ENCODE measurements at places on chromosomes 1 and 21. TPM values are rescaled to one million over a fixed set of nuclear protein-coding genes. Genes with fewer than 3 reads are reported as not detected.

GRCh38 chr1:235613602-235614001 lies 36.0 kb downstream of the GNG4 start:
- DNase-seq: no peak

Gene ASCL5
- not detected for total RNA-seq

DNA sequence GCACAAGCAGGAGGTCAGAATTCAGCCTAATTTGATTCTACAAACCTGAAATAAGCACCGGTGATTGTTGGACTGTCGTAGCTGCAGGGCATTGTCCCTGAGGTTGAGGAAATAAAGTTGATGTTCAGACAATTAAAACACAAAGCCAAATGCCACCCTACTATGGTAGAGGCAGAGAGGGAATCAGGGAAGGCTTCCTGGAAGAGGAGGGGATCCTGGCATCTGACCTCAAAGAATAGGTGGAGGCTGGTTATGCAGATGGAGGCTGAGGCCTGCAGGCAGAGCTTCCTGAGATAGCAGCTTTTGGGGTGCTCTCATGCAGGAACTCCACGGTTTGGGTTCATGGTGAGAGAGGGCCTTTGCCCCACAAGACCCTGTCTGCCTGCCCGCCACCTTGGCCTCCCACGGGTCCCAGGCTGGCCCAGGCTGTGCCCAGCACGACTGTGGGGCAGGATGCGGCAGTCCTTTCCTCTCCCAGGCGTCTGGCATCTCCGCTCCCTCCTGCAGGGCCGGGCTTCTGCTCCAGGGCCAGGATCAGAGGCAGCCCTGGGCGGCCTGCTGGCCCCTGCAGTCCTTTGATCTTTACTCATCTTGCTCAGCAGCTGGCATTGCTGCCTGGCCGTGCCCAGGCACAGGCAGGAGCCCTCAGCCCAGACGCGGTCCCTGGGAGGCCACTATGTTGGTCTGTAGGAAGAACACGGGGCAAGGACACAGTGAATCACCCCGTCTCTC lies 134.1 kb upstream of the VAMP3 start:
- DNase-seq: no peak

- DNase-seq: peak; percentile 13
Measured at GRCh38 chr1:39508857-39509305, 17.4 kb downstream of the BMP8A start.

Gene SV2A
- 6.7 TPM for total RNA-seq

Gene ID3
- 407 TPM for total RNA-seq

Gene OVAAL
- total RNA-seq: not detected

Gene CELA2B
- total RNA-seq: not detected

DNA sequence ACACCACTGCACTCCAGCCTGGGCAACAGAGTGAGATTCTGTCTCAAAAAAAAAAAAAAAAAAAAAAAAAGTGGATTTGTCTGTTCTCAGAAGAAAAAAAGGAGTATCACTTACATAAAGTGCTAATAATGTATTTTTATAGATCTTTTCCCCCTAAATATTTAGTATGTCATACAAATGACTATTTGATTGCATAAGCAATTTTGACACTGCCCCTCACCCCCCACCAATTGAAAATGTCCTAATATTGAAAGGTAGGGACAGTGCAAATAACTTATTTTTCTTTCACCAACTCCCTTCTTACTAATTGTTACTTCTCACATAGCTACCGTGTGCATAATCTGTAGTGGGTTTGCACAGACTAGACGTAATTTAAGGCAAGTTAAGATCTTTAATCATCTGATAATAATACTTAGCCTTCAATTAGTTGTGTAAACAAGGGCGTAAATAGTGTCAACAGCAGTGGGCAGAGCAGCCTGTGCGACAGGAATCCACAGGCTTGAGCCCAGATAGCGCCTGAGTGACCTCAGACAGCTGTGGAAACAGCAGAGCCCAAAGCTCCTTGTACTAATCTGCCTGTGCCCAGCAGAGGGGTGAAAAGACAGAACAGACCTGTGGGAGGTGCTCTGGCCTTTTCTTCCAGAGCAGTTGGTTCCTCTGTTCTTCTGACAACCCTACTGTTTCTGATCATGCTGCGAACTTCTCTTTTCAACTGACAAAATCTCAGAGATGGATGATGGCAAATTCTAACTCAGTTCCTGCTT lies 4.5 kb upstream of the IER5 start:
- DNase-seq: peak; percentile 72

GRCh38 chr1:15394258-15394690 lies 15.4 kb upstream of the EFHD2 start:
- DNase-seq: no peak

DNA sequence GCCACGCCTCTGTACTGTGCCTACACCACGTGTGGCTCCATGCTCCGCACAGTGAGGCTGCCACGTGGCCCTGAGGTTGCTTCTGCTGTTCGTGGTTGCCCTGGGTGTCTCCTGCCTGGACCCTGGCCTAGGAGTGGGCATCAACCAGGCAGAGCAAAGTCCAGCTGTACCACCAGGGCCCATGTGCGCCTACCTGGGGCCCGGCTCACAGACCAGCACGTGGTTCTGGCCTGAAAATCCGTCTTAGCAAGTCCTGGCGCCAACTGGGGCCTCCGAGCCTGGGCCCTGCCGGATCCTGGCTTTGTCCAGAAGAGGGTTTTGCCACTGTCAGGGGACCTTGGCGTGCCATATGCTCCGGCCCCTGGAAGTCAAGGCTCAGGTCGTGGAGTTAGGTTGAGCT lies 107.1 kb upstream of the TTC34 start:
- DNase-seq: no peak

Gene PLEKHN1
- total RNA-seq: 0.37 TPM

DNA sequence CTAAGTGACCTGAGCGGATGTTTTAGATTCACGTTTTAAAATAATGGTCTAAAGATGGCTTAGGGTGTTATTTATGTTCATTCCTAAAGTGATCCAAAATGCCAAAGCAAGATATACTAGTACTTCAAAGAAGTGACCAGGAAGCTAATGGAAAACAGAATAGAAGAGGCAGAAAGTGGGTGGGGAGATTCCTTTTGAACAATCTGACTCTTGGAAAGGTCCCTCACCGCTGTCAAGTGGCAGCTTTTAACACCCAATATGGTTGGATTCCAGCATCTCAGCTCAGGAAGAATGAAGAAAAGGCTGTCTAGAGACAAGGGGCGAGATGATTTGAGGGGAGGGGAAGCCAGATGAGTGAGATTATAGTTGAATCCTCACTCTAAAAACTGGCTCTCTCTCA lies 90.3 kb downstream of the SCMH1 start:
- DNase-seq: no peak

DNA sequence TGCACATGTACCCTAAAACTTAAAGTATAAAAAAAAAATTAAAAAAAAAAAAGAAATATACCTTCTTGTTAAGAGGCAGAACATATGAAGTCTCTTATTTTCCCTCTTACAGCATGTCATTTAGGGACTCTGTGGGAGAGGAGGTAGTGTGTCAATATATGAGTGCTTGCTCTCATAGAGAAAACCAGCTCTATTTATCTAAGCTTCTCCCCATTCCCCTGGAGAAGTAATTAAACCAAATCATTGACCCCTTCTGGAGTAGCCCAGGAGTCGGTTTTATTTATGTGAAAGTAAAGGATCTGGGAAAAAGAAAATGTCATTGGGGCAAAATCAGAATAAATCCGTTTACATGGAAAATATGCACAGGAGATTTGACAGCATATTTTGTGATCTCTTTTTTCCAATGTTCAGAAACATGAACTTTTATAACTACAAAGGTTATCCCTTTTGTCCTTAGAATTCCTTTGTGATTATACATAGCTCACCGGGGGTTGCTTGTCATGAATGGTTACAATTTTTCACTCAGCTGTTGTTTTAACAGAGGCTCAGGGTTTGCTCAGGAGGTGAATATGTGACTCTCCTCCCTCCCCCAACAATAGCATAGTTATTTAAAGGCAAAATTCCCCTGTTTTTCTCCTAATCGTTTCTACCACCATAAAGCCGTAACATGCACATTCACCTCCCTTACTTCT lies 114.5 kb upstream of the C1orf21 start:
- no peak for DNase-seq

GRCh38 chr1:65827346-65827745 lies 34.7 kb downstream of the PDE4B start:
- DNase-seq: no peak

Gene ILDR2
- total RNA-seq: 1.0 TPM

All from dermis blood vessel endothelial cell (primary cell).